ENCODE measurements at places on chromosomes 13 and 19.

- no peak for DNase-seq
These were observed 437.9 kb downstream of the KLF12 start for GRCh38 chr13:73696271-73696670.

DNA sequence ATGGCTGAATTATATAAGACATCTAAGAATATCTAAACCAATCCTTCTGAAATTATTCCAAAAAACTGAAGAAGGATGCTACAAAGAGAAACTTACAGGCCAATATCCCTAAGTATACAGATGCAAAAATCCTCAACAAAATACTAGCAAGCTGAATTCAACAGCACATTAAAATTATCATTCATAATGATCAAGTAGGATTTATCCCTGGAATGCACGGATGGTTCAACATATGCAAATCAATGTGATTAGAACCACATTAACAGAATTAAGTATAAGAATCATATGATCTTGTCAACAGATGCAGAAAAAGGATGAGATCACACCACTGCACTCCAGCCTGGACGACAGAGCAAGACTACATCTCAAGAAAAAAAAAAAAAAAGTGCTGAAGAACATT lies 13.3 kb downstream of the ZNF560 start:
- no peak for DNase-seq

- no peak for DNase-seq
These were observed 310.5 kb downstream of the ATP8A2 start for GRCh38 chr13:25682276-25682675.

GRCh38 chr13:78742659-78743058 lies 83.7 kb upstream of the OBI1 start:
- peak; percentile 85 for DNase-seq

DNA sequence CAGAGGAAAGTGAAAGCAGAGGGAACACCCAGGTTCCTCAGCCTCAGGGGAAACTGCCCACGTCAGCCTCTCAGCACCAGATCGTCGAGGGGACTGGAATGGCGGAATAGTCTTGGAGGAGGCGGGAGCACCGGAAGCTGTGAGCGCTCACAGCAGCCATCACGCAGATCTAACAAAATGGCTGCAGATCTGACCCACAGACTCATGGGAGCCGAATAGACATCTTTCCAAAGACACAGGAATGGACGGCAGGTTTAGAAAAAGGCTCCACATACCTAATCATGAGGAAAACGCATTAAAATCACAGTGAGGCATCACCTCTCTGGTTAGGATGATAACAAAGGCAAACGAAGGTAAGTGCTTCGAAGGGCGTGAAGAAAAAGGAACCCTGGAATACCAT lies 11.8 kb upstream of the LILRA2 start:
- DNase-seq, result no peak

Measured in DMS79 (cell line).